ENCODE measurements at places on chromosomes 4 and X.

GRCh38 chr4:74370912-74371311, 6.0 kb downstream of the EREG start:
- no peak for DNase-seq

DNA sequence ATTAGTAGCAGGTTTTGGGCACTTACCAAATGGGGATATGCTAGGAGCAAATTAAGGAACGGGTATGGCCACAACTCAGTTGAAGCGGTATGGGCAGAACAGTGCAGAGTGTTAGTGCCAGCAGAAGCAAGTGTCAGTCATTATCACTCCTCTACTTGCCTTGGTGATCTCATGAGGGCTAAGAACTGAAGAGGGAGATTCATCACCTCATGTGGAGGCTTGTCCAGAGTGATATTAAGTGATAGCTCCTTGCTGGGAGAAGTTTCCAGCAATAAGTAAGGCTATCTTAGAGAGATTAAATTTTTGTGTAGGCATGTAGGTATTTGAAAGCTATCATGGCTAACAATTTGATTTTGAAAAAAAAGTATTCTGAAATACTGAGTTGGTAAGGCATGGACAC, 615.4 kb upstream of the SMIM31 start:
- DNase-seq: no peak

DNA sequence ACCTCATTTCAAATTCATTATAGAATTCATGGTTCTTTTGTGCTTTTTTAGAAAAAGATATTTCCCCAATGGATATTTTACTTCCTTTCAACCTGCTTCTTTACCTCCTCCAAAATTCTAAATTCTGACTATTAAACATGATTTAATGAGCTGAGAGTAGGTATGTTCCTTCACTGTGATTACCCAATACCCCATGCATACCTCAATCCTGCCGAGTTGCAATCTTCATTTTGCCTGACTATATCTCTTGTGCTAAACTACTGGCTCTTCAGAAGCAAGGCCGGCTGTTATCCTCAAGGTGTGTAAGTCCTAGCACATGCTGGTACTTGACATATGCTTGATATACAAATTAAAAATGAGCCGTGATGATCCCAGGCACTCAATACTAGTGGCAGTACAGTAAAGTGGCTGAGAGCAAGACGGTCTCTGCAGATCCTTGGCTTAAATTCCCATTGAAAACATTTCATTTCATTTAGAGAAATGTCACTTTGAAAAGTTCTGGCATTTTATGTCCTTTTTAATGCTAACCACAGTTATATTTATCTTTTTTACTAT, 320.4 kb downstream of the KCNIP4 start:
- no peak for DNase-seq

DNA sequence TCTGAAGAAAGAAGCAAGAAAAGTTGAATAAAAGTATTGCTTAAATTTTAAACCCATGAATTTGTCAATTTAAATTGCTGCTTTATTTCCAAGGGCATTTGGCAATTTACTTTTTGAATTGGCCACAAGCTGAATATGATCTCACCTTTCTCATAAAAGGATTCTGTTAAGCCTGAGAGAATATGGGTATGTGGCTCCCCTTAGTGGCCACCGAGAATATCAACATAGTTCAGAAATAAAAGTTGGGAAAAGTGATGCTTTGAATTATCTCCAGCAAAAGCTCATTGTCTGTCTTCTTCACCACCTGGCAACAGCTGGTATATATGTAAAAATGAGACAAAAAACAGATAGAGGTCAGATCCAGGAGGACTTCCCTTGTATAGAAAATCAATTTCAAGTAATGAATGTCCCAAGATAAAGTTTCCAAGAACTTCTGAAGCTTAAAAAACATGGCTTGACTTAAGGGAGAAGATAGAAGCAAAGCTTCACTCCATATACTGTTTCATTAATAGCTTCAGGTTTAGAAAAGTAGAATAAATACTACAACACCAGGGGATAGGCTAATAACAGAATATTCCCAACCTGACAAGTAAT, 290.7 kb upstream of the FAM241A start:
- DNase-seq: no peak

DNA sequence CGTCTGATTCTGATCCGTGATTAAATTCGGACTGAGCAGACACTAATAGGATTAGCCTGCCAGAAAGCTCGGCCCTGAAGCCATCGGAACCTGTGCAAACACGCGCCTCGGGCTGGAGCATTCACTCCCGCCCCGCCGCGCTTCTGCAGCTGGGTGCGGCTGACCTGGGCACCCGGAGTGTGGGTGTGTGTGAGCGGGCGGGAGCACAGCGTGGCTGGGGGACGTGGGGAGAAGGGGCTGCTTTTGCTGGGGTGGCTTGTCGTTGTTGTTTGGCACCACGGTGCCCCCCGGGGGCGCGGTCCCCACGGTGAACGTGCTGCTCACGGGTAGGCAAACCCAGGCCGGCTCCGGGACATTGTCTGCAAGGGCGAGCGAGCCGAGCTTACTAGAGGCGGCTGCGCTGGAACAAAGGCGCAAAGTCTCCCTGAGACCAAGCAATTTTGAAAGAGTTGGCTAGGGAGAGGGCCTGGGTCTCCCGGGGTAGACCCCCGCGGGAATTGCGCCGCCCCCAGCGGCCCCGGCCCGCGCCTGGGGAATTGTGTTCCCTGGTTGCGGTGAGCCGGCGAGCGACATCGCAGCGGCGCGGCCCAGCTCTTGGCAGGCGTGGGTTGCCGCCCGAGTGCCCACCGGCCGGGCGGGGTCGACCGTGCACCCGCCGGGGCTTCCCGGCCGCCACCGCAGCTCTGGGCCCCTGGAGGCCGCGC, 1.4 kb downstream of the MAMLD1 start:
- no peak for DNase-seq

- no peak for DNase-seq
Observed at GRCh38 chr4:21009956-21010355, 309.7 kb downstream of the PACRGL start.

DNA sequence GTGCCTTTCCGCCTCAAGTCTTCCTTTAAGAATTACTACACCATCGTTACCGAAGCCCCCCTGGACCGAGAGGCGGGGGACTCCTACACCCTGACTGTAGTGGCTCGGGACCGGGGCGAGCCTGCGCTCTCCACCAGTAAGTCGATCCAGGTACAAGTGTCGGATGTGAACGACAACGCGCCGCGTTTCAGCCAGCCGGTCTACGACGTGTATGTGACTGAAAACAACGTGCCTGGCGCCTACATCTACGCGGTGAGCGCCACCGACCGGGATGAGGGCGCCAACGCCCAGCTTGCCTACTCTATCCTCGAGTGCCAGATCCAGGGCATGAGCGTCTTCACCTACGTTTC, 2.2 kb downstream of the PCDH10 start:
- peak; percentile 68 for DNase-seq

DNA sequence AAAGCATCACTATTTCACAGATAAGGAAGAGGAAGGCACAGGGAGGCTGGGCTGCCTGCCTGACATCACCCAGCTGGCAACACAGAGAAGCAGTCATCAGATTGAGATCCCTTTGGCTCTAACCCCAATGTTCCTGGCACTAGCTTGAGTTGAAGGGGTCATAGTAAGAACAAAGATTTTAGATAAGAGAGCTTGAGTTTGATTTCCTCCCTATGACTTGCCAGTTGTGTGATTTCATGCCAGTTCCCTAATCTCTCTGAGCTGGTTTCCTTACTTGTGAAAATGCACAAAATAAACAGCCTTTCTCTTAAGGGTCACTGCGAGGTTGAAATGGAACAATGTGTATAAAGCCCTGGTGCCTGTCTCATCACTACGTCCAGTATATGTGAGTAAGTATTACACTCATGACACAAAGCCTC, 475.4 kb upstream of the HS3ST1 start:
- no peak for DNase-seq

DNA sequence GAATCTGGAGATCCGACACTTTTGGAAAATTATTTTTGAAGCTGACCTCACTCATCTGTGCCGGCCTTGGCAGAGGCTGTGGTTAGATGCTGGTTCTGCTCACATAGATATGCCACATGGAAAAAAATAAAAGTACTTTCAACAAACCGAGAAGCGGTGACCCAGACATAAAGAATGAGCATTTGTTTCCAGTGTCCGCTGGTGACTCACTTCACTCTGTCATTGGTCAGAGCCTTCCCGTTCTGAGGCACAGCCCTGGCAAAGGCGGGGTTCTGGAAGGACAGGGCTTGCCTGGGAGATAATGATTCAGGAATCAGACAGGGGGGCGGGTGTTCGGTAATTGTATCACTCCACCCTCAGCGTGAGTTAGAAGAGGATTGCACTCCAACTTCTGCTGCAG, 172.4 kb upstream of the MXRA5 start:
- no peak for DNase-seq

DNA sequence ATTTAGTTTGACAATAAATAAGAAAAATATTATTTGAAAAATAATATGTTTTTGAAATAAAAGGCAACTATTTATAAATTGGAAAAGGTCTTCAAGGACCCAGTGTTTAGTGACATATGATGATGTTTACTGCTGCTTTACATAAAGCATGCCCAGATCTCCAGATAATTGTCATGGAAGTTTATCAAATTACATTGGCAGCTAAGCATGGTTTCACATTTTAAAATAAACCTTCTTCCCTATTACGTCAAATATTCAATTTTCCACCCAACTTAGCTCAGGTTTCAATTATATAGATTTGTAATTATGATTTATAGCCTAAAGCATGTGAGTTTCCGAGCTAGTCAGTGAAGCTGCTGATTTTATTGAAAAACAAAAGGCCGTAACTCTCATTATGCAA, 417.2 kb downstream of the CFAP47 start:
- no peak for DNase-seq

DNA sequence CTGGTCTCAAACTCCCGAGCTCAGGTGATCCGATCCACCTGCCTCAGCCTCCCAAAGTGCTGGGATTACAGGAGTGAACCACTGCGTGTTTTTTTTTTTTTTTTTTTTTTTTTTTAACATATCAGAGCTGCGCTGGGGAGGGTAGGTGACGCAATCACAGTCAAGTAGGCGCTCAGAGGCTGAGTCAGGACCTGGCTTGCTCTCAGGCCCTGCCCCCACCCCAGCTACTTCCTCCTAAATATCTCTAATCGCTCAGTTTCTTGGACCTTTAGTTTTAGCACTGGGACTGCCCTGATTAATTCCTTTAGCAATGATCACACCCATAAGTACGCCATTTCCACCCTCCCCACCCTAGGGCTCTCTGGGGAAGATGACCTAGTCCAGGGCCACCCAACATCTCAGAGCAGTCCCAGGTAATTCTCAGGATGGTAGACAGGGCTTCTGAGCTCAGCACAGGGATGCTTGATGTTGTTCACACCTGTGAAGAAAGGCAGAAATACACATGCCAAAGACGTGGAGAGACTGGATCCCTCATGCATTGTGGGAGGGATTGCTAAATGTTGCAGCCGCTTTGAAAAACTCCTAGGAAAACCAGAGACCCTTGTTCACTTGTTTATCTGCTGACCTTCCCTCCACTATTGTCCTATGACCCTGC, 50.2 kb downstream of the DDX3X start:
- no peak for DNase-seq

DNA sequence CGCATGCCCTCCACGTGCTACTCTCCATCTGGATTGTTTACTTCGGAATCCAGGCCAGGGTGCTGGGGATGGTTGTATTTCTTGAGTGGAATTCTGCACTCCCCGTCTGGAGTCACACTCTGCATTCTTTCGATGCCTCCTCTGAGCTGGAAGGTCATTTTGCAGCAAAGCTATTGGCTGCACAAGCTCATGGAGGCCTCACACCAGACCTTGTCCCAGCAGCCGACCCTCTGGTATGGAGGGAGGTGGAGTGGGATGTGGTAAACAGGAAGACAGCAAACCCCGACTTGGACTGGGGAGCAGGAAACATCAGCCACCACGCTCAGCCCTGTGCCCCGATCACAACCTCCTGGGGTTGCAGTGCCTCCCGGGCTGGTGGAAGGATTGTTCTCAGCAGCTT, 225.3 kb upstream of the LNX1 start:
- DNase-seq: no peak

GRCh38 chr4:21757248-21757647, 191.3 kb downstream of the KCNIP4 start:
- no peak for DNase-seq

GRCh38 chrX:16528620-16529019, 121.3 kb upstream of the S100G start:
- no peak for DNase-seq

DNA sequence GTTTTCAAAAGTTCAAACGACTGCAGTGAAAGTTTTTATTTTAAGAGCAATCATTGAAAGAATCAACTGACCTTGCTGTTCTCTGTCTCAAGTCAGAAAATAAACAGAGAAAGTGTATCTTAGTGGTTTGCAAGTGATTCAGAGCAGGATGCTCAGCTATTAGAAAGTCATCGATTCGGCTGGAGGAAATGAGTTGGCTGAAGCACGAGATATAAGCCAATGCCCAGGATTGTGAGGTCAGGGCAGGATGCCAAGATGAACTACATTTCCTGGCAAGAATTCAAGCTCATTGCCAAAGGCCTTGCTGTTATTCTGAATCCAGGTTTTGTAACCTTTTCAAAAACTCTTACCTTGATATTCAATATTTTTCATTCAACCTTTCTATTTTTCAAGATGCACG, 541.4 kb upstream of the BOD1L1 start:
- DNase-seq: no peak

DNA sequence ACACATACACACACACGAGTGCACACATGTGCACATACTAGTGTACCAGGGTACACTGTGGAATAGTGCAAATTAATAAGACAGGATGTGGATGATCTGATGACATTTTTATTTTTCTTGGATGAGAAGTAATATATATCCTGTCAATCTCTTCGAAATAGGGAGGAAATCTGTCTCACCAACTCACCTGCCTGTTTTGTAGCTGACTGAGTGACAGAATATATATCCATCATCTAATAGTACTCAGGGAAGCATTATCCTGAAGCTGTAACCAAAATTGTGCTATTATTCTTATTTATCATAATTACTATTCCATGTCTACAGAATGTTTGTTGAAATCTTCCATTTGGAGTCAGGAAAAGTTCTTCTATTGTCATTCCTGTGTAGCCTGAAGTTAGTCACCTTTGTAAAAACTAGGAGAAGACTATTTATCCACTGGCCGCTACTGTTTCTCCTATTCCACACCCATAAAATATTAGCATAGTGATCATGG, 888.0 kb downstream of the TRAM1L1 start:
- DNase-seq: no peak

DNA sequence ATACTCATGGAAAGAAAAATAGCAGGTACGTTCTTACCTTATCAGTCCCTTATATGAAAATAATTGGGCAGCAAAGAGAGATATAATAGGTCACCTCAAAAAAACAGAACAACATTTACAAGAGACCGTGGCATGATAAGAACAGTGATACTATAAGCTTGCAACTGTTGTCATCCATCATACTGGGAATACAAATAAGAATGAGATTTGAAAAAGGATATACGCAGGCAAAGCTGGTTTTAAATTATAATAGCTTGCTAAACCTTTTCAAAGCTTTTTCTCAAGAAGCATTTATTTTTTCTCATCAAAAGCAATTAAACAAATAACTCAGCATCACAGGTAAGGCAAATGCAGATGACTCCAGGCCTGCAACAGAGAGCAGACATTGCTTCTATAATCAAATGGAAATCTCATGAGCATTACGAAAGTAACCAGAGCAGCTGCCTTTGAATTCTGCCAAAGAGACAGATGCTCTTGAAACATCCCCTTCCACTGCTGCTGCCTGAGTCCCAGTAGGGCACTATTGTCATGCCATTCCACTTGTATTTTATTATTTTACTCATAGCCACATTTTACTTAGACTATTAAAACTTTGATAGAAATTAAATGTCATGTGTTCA, 620.6 kb upstream of the GNPDA2 start:
- DNase-seq: no peak

Measured in hypothalamus (tissue), 51 donors.